Breast epithelium (tissue), 4 donors: ENCODE measurements at places on chromosomes 4 and X. TPM values are rescaled to one million over a fixed set of nuclear protein-coding genes. Genes with fewer than 3 reads are reported as not detected.

The FGF2 gene
- total RNA-seq = 21.6 TPM

The IGSF1 gene
- 15.1 TPM for total RNA-seq

The SHROOM3 gene
- 100 TPM for total RNA-seq

The CENPVL2 gene
- total RNA-seq = not detected

The KLF8 gene
- total RNA-seq = 27.4 TPM

The TECRL gene
- not detected for total RNA-seq

The TRAM1L1 gene
- 2.6 TPM for total RNA-seq

The COX7B2 gene
- not detected for total RNA-seq

The TLR7 gene
- 2.3 TPM for total RNA-seq

The EXOC1L gene
- not detected for total RNA-seq

The CYLC1 gene
- not detected for total RNA-seq

The HMX1 gene
- not detected for total RNA-seq

The L1CAM gene
- 1.8 TPM for total RNA-seq

The NUP62CL gene
- total RNA-seq = 0.64 TPM

The TMEM271 gene
- not detected for total RNA-seq

DNA sequence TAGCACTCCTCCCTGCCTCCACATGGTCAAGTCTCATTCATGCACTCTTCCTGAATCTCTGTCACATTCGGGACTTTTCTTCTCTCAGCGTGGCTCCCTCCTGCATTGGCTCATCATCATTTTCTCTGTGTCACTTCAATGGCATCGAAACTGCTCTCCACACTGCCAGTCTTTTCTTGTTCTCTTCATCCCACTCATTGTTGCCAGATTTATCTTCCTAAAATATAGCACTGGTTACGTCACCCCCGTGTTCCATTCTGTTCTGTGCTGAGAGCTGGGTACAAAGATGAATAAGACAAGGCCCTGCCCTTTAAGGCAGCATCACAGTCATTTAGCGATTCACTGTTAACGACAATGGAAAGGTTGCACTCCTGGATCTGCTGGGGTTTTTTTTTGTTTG, 174.4 kb upstream of the TBC1D9 start:
- DNase-seq = no peak
- no peak overlapping the region for H3K4me3 ChIP-seq
- no peaks in the 10 kb centered on the region for H3K4me1 ChIP-seq
- H3K36me3 ChIP-seq = no peaks in the 10 kb centered on the region
- H3K27ac ChIP-seq = no peak overlapping the region

- H3K4me1 ChIP-seq = peaks cover 7% of the 10 kb centered on the region
- H3K36me3 ChIP-seq = no peaks in the 10 kb centered on the region
- peak overlapping the region; percentile 85 for H3K27ac ChIP-seq
- DNase-seq = no peak
- H3K4me3 ChIP-seq = no peak overlapping the region
These were observed 95.4 kb upstream of the MYOZ2 start for GRCh38 chr4:119040261-119040660.

DNA sequence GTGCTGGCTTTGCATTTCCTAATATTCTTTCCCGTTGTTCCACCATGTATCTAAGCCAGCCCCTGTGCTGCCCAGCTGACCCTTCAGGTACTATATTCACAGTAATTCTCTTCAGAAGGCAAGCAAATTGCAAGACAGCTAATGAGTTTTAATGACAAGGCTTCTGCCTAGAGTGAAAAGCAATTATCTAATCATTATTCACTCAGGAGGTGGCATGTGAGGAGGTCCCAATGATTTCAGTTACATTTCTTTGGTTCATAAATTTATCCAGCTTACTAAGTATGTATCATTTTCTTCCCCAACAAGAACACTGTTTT, 123.0 kb downstream of the RASGEF1B start:
- no peaks in the 10 kb centered on the region for H3K36me3 ChIP-seq
- no peak overlapping the region for H3K4me3 ChIP-seq
- no peak for DNase-seq

GRCh38 chr4:8015512-8015911, 75.9 kb upstream of the AFAP1 start:
- H3K27me3 ChIP-seq = no peaks in the 10 kb centered on the region
- no peaks in the 10 kb centered on the region for H3K4me1 ChIP-seq
- DNase-seq = no peak
- H3K36me3 ChIP-seq = no peaks in the 10 kb centered on the region
- no peak overlapping the region for H3K27ac ChIP-seq

- no peak overlapping the region for H3K27ac ChIP-seq
- DNase-seq = no peak
- H3K36me3 ChIP-seq = no peaks in the 10 kb centered on the region
- peaks cover 4% of the 10 kb centered on the region for H3K27me3 ChIP-seq
- no peaks in the 10 kb centered on the region for H3K4me1 ChIP-seq
These were observed 3.3 kb downstream of the RPS4X start for GRCh38 chrX:72273718-72274117.

DNA sequence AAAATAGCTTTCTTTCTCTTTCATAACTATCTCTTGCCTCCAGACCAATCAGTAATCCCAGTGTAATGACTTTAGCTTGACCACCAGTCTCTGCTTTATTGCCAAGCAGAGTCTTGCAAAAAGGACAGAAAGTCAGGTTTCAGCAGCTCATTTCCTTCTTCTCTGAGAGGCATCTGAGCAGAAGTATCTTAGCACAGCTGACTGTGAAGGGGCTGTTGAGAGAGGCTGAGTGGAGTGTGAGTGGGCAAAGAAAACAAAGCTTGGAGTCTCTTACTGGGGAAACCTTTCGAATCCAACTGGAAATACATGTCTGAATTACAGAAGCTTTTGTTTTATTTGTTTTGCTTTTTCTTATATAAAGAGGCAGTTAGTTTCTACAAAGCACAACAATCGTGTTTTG, 170.3 kb upstream of the IGFBP7 start:
- no peak for DNase-seq
- H3K4me3 ChIP-seq = no peak overlapping the region
- no peaks in the 10 kb centered on the region for H3K27me3 ChIP-seq
- H3K36me3 ChIP-seq = no peaks in the 10 kb centered on the region

- no peaks in the 10 kb centered on the region for H3K36me3 ChIP-seq
- no peak for DNase-seq
- no peak overlapping the region for H3K27ac ChIP-seq
- no peak overlapping the region for H3K4me3 ChIP-seq
- H3K4me1 ChIP-seq = no peaks in the 10 kb centered on the region
These were observed 26.6 kb upstream of the PPP1R2C start for GRCh38 chrX:42804524-42804923.

GRCh38 chrX:53716328-53717088, 30.0 kb upstream of the HUWE1 start:
- no peaks in the 10 kb centered on the region for H3K27me3 ChIP-seq
- H3K4me3 ChIP-seq = no peak overlapping the region
- no peak for DNase-seq

GRCh38 chrX:30835373-30835772, 53.7 kb downstream of the TAB3 start:
- H3K27me3 ChIP-seq = no peaks in the 10 kb centered on the region
- no peak overlapping the region for H3K27ac ChIP-seq
- no peak for DNase-seq
- no peaks in the 10 kb centered on the region for H3K4me1 ChIP-seq
- H3K36me3 ChIP-seq = no peaks in the 10 kb centered on the region
- H3K4me3 ChIP-seq = no peak overlapping the region

GRCh38 chr4:10160281-10160856, 43.8 kb upstream of the WDR1 start:
- no peaks in the 10 kb centered on the region for H3K27me3 ChIP-seq
- H3K4me1 ChIP-seq = no peaks in the 10 kb centered on the region
- no peak for DNase-seq
- H3K27ac ChIP-seq = no peak overlapping the region

GRCh38 chrX:103276581-103277002, at the start of gene TCEAL5:
Gene TCEAL5, minus strand, starts transcription at chrX:103276750. Its CDS starts 2,187 bp downstream, at chrX:103274563.
- peak within 1 kb of the TSS; percentile 40 for H3K27ac ChIP-seq
- peaks cover 3% of the 10 kb centered on the region for H3K27me3 ChIP-seq
- H3K36me3 ChIP-seq = no peaks in the 10 kb centered on the region
- H3K4me1 ChIP-seq = no peaks in the 10 kb centered on the region

- DNase-seq = no peak
- H3K27ac ChIP-seq = peak overlapping the region; percentile 65
- no peaks in the 10 kb centered on the region for H3K4me1 ChIP-seq
- H3K4me3 ChIP-seq = peak overlapping the region; percentile 66
These were observed 818 bp downstream of the RAI2 start for GRCh38 chrX:17860179-17860780.

DNA sequence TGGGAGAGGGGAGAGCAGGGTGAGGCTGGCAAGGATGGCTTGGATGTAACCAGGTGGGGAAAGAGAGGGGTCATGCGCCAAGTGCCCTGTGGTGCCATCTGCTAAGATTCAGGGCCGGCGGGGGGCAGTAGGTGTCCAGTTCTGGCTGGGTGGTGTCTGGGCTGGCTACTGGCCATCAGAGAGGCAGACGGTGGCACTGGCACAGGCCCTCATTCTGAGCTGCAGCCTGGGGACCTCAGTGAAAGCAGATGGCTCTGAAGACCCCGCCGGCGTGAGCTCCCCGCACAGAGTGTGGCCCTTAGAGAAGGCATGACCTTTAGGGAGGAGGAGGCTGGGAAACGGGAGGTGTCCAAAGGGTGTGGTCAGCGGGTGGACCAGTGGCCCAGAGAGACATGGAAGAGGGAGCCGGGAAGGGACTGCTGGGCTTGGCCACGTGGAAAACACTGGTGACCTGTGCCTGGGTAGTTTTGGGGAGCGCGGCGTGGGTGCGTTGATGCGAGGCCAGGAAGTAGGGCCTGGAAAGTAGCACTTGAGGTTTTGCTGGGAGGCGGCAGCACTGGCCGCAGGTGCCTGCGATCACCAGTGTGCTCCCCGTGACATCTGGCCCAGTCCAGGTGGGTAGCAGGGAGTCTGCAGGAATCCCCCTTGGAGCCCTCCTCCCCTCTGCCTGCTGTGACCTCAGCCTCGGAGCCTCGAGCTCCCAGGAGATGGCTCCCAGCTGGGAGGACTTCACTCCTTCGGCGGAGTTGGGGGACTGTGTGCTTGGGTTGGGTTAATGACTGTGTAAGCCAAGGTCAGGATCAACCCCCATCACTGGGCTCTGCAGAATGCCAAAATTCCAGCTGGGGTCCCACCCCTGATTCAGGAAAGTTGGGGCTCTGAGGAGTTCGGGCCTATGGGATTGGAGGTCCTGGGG, 9.3 kb upstream of the SH3TC1 start:
- no peak overlapping the region for H3K4me3 ChIP-seq
- peak overlapping the region; percentile 85 for H3K27ac ChIP-seq
- H3K36me3 ChIP-seq = no peaks in the 10 kb centered on the region
- no peak for DNase-seq
- peaks cover 5% of the 10 kb centered on the region for H3K4me1 ChIP-seq
